ENCODE measurements at places on chromosomes 11 and 22.

DNA sequence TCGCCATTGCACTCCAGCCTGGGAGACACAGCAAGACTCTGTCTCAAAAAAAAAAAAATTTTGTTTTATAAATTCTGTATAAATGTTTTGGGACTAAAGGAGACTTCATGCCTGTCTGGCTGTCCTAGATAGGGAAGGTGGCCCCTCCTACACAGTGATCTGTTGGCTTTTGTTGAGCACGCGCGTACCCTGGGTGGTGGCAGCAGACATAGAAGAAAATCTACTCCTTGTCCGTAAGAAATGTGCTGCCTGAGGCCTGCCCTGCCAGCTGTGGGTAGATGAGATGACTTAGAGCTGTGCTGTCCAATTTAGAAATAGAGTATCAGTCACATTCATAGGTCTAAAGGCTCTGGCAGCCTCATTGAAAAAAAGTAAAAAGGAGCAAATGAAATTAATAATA, 37.0 kb downstream of the AP2A2 start:
- no peak for DNase-seq

- DNase-seq: no peak
Measured at GRCh38 chr11:116348226-116348625, 424.6 kb downstream of the BUD13 start.

GRCh38 chr22:35400501-35400790, 506 bp downstream of the MCM5 start:
- DNase-seq: no peak

GRCh38 chr11:9803685-9804418, 140.0 kb downstream of the SWAP70 start:
- DNase-seq: no peak

GRCh38 chr11:121437018-121437685, 15.0 kb upstream of the SORL1 start:
- no peak for DNase-seq

- no peak for DNase-seq
Measured at GRCh38 chr11:132008872-132009271, 638.5 kb downstream of the NTM start.

GRCh38 chr11:88188251-88188931, 13.1 kb upstream of the RAB38 start:
- DNase-seq: no peak

DNA sequence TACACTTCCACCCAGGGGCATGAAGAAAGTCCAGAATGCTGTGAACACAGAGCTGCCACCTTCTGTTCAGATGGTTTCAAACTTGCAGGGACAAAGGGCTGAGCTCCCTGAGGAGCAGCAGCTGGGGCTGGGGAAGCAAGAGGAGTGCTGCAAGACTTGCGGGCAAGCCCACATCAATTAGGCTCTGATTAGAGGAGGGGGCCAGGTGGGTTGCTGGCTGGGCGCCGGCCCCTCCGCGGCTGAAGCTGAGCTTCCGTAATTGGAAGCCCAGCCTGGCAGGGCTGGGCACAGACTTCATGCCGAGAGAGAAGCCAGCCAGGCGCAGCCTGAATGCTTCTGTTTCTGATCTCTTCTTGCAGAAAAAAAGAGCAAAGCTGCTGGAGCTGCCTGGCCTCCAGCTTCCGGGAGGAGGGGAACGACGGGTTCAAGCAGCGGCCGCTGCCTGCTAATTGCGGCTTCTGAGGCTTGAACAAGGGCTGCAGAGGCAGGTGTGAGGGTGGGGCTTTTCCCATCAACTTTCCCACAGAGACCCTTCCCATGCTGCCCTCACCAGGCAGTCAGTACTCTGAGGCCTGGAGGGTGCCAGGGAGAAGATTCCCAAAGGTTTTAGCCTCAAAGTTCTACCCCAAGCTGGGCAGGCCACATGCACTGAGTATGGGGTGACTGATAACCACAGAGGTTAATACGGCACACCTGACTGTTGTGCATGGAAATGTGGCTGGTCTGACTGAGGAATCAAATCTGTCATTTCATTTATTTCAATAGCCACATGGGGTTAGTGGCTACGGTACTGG, 91.1 kb upstream of the LMO1 start:
- DNase-seq: peak; percentile 74

DNA sequence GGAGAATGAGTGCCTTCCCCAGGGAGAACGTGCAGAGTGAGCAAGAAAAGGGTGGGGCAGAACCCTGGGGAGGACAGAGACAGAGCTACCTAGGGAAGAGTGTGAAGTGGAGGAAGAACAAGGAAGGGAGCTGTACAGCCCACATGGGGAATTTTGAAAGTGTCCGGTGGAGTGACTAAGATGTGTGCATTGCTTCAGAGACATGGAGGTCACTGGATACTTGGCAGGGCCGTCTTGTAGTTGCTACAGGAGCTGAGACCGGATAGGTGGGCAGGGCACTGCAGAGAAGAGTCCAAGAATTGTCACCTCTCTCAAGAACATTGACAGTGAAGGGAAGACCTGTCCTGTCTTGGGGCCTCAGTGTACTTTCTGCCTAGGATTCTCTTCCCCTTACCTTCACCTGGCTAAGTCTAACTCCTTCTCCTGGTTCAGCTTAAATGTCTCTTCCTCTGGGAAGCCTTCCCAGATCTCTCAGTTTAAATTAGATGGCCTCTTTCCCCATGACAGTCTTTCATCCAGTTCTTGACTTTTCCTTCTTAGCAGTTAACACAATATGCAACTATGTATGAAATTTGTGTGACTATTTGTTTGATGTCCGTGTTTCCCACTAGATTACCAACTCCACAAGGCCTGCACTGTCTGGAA, 9.2 kb upstream of the P2RY6 start:
- DNase-seq: no peak

DNA sequence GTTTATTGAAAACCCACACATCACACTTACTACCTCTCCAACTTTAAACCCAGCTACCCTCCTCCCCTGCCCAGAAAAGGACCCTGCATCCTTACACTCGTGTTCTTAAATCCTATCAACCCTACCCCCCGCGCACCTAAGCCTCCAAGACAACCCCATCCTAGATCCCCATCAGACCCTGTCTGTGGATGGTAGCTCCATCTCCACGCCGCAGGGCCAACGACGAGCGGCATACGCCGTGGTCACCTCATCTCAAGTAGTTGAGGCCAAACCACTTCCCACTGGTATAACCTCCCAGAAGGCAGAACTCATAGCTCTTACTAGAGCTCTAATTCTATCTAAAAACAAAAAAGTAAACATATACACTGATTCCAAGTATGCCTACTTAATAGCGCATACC, 9.4 kb upstream of the OR56A3 start:
- DNase-seq: no peak

DNA sequence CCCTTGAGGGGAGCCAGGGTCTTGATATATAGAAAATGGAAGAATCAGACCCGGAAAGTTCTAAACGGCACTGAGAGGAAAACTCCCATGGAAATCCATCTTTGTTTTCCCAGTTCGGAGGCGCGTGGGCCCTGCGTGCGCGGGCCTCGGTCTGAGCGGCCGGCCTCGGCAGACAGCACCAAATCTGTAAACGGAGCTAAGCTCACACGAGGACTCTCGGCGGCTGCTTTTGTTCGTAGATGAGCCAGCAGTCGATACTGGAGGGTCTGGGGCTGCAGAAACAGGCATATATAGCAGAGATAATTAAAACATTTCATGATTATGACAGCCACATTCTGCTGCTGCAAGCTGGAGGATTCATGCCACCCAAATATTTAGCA, 68.5 kb upstream of the PPARA start:
- DNase-seq: no peak

- no peak for DNase-seq
Measured at GRCh38 chr11:61359516-61359915, 2.2 kb downstream of the CYB561A3 start.

DNA sequence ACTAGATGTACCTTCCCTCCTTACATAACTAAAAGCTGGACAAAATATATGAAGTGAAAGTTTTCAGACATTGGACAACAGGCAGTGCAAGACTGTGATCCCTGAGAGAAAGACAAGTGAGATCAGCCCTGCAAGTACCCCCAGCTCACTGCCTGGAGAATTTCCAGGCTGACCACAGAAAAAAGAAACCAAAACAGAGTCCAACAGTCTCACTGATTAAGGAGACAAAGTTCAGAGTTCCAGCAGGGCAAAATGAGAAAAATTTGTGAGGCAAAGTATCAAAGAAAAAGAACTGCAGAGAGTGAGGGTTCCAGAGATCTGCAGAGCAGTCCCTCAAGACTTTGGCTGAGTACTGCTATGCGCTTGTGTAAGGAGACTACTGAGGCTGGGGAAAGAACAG, 47.3 kb upstream of the TMEM45B start:
- no peak for DNase-seq

DNA sequence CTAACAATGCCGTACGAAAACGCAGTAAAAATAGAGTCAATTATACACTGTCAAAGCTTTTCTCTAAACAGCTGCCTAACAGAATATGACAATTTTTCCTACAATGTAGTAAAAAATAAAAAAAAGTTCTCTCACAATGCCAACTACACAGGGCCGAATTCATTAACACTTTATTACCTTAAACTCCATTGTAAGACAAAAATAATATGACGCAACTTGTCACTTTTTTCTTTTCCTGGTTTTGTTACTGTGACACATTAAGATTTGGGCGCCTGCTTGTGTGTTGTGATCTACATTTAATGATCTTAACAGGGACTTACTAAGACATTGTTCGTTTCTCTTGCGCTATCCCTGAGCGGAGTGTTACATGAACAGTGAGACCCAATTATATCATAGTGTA, 204.1 kb downstream of the INSC start:
- no peak for DNase-seq

- DNase-seq: no peak
Measured at GRCh38 chr11:71558996-71559395, 6.4 kb upstream of the KRTAP5-10 start.

- no peak for DNase-seq
Measured at GRCh38 chr11:113593698-113594308, 112.3 kb downstream of the TMPRSS5 start.

DNA sequence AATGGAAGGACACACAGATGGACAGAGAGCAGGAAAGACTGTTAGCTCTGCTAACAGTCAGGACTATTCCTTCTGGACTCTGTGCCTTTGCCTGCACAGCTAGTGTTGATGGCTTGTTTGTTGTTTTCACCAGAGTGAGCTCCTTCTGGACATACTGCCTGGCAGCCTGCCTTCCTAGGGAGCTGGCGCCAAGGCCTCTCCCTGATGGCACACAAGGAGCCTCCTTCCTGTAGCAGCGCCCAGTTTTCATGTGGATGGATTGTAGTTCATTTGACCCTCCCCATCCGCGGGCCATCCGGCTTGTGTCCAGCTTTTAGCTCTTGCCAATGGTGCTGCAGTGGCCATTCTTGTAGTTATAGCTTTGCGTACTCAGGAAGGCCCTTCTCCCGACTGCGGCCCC, 16.6 kb upstream of the BCR start:
- no peak for DNase-seq

GRCh38 chr22:23156286-23156685, 11.0 kb downstream of the RAB36 start:
- DNase-seq: no peak

DNA sequence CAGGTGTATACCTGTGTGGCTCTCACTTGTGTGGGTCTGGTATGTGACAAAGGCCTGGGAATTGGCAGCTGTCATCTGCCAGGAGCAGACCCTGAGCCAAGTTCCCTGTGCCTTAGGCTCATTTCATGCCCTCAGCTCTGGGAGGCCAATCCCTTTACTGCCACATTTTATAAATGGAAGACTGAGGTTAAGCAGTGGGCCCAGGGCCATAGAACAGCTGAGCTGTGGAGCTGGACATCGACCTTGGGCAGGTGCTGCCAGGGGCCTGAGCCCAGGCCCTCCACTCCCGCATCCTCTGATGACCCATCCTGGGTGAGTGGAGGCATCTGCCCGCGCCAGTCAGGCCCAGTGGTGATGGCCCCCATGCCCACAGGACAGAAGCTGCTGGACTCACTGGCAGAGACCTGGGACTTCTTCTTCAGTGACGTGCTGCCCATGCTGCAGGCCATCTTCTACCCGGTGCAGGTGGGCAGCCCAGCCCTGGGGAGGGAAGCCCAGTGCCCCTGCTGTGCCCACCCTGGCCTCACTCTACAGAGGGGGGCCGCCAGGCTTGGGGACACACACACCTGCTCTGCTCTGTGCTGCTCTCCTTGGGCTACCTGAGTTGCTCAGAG, 20.9 kb upstream of the ARHGAP8 start:
- DNase-seq: no peak

GRCh38 chr11:65366340-65366773, 11.8 kb downstream of the TIGD3 start:
- peak; percentile 53 for DNase-seq

DNA sequence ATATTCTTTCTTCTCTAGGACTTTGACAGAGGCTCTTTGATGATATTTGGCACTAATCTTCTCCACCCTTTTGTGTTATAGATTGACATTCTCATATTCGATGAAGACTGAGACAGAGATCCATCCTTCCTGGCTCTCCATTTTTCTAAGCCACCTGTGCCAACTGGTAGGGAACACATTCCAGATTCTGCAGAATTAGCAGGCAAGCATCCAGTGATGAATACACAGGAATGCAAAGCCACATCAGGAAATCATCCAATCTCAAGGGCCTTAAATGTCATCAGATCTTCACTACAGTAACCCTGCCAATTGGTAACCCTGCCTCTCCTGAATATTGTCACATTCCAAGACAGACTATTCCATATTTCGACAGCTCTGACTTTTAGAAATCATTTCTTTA, 718.4 kb upstream of the API5 start:
- DNase-seq: no peak

GRCh38 chr11:44243086-44243485, 66.9 kb downstream of the ALX4 start:
- DNase-seq: no peak

DNA sequence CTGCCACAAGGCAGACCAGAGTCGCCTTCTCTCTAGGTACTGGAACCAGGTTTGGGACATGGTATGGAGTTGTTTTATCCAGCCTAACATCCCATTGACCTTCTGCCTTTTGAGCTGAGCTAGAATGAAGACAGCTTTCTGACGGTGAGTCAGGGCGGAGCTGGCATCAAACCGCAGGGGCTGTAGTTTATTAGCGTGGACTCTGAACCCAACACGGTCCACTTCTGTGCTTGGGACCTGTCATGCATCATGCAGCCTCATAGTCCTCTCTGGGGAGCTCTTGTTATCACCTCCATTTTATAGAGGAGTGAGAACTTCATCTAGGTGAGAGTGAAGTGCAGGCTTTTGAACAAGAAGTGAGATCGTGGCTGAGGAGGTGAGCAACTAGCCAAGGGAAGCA, 8.3 kb downstream of the GAL3ST1 start:
- DNase-seq: no peak

DNA sequence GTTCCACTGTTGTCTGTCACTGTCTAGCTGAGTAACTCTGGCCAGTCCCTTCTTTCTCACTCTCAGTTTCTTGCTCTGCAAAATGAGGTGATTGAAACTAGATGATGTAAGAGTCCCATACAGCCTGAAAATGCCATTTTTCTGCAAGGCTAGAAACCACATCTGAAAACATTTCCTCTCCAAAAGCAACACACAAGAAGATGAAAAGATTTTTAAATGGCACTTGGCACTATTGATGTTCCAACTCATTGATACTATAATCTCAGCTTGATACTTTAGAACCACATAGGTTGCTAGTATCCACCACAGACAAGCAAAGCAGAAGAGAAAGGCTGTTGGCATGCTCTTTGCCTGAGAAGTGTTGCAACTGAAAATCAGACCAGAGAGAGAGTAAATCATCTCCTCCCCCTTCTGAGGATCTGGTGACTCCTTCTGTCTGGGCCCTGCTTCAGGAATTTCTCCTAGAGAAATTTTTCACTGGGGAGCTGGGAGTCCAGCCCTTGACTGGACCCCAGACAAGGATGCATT, 1217.9 kb downstream of the LRRC4C start:
- DNase-seq: no peak
